ENCODE measurements at places on chromosomes 4 and X.

GRCh38 chrX:74133156-74133796, 170.7 kb upstream of the ZCCHC13 start:
- DNase-seq, result peak; percentile 16

GRCh38 chrX:56785442-56785841, 56.4 kb downstream of the NBDY start:
- no peak for DNase-seq

- no peak for DNase-seq
Measured at GRCh38 chrX:129653971-129654651, 645 bp downstream of the APLN start.

- DNase-seq, result no peak
Measured at GRCh38 chr4:84648863-84649647, 66.1 kb downstream of the CDS1 start.

DNA sequence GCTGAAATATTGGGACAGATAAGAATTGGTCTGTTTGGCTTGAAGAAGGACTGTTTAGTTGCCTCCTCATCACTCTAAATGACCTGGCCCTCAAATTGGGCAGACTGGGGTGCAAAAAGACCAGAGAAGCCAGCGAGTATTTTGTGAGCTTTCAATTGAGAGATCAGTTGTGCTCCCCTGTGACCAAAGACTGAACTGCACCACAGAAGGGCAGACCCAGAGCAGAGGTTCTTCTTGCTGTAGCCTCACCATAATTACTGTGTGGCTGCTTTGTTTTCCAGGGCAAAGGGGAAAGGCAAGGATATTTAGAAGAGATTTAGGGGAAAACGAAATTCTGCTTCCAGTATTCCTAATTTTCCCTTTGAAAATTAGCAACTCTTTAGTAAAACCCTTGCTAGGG, 104.0 kb upstream of the MBNL3 start:
- no peak for DNase-seq

DNA sequence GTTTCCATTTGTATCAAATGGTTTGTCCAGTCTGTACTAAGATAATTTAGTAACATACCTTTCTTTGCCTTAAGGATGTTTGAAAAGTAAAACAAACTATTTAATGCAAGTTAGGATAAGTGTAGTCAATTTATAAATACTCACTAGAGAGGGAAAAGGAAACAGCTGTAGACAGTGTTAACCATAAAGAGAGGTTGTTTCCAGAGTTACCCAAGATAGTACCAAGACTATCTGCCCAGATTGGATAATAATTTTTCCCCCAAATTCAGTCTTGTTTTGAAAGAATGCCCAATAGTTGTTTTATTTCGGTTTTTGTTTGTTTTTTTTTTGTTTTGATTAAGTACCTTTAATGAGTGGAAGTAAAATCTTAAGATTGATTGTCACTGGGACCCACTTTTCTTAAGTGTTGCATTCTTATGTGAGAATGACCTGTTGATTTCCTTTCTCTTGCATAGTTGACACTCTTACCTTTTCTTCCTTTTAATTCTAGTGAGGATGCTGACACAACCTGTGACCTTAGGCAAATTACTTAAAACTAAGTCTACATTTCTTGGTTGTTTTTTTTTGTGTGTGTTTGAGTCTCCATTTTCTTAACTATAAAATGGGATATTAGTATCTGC, 12.8 kb downstream of the AFF1 start:
- DNase-seq, result no peak

GRCh38 chrX:13219991-13220764, 99.7 kb downstream of the ATXN3L start:
- DNase-seq, result no peak

DNA sequence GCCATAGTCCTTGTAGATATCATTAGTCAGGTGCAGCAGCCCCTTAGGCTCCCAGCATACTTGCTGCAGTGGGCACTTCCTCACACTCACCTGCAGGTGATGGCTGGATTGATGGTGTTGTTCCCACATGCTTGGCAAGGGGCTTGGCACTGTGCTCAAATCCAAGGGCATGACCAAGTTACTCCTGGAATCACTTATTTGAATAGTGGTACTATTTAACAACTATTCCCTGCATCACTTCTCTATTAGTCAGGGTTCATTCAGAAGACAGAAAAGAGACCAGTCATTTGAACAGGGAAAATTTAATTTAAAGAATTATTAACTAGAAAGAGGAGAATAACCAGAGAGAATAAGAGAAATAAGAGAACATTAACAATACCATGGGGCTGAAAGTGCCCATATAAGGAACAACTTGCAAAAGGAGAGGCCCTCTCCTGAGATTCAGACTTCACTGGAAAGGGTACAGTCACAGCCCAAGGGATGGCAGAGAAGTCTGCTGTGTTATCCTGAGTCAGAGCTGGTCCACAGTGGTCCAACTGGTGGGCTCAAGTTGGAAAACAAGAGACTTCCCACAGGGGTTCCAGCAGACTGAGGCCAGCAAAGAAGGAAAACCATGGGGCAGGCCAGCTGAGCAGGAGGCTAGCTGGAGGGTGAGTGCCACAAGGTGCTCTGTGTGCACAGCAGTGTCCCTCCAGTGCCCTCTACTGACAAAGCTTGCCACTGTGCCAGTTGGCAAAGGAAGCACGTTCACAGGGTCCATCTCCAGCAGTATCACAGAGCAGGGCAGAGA, 9.8 kb downstream of the SPP1 start:
- DNase-seq, result peak; percentile 52

GRCh38 chrX:1011691-1012283, 200.7 kb downstream of the CRLF2 start:
- no peak for DNase-seq

DNA sequence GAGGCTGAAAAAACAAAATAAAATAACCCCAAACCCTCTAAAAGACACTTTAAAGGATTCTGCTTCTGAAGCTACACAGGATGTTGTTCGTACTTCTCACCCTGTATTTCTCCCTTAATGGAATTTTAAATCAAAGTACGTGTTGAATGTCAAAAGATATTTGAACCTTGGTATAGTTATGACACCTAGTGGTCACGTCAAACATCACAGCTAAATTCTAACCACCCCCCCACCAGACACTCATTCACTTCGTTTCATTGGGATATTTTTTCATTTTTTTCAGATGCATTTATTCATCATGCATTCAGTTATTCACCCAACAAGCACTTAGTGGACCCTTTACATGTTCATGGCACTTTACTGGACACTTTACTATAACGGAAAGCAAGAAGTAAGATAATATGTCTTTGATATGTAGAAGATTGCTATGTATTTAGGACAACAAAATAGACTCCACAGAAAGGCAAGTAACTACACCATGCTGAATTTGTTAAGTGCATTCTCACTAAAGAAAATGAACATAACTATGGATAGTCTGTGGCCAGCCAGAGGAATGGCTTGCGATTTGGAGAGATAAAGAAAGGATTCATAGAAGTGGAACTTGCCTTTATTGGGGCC, 62.5 kb upstream of the GPR174 start:
- no peak for DNase-seq

DNA sequence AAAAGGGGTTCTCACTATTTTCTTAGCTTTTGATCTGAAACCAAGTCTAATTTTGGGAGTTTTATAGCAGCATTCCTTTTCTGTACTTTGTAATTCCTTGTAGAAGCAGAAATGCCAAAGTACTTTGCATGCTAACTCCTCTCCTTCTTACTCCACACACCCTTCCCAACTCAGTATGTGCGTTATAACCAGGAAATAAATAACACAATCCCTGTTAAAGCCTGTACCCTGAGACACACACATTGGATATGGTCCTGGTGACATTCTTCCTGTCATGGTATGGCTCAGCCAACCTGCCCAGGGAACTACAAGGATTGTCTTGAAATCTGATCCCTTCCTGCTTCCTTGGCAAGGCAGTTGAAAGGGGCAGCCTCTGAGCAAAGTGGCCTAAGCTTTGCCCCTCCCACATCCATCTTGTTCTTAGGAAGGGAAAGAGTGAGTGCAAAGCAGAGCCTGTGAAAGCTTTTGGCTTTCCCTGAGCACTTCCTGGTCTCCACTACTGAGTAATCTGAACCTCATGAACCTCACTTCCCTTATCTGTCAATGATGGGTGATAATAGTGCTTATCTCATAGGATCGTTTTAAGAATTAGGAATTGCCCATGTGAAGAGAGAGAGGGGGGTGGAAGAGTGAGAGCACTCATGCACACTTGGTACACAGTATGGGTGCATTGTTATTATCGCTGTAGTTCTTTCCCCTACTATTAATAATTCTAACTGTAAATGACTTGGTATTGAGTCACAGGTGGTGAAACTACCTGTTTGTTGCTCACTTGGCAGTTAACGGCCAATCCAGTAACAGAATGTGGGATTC, 109.3 kb downstream of the AFF2 start:
- DNase-seq, result no peak

DNA sequence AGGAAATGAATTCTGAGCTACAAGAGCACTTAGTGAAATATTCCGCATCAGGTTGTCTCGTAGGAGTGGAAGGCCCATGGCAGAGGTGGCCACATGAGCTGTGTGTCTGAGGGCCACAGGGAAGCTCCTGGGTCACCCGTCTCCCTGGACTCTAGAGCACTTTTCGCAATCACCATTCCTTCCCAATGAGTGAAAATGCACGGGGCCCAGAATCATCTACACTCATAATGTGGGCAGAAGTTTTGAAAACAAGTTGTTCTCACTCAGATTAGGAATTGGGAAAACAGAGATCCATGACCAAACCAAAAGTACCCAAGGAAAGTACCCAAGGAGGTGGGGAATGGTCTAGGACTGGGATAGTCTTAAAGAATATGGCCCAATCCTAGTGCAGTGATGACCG, 94.4 kb downstream of the SCD5 start:
- no peak for DNase-seq

GRCh38 chrX:12954981-12955380, 19.9 kb upstream of the TMSB4X start:
- DNase-seq, result peak; percentile 36

- DNase-seq, result no peak
Measured at GRCh38 chr4:124111411-124111810, 601.1 kb downstream of the ANKRD50 start.
